Stimulated activated CD8-positive, alpha-beta memory T cell treated with anti-CD3 and anti-CD28 coated beads, Interleukin-12 subunit alpha, Interleukin-12 subunit beta, amount 100 ng/mL, for 1 hour (primary cell): ENCODE measurements at places on chromosomes 11 and 22.

- DNase-seq = no peak
These were observed 171.9 kb downstream of the GRIA4 start for GRCh38 chr11:105781807-105782206.

GRCh38 chr11:10328314-10329098, 23.6 kb downstream of the ADM start:
- DNase-seq = no peak

- no peak for DNase-seq
These were observed 32.1 kb downstream of the ATXN10 start for GRCh38 chr22:45703758-45704157.

DNA sequence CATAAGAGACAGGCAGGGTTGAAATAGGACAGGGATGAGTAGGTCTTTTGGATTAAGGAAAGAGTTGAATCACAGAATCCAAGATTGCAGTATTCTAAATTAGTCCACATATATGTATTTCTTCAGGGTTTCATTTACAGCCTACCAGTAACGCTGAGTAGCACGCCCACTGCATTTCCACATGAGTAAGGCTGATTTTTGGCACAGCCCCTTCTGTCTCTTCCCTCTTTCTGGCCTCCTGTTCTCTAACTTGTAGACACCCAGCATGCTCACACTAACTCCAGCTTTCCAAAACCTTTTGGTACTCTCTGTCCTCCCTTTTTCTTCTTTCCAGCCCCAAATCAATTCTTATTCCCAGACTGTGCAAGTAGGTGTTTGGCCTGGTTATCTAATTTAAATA, 3.7 kb upstream of the SIK2 start:
- DNase-seq = no peak

DNA sequence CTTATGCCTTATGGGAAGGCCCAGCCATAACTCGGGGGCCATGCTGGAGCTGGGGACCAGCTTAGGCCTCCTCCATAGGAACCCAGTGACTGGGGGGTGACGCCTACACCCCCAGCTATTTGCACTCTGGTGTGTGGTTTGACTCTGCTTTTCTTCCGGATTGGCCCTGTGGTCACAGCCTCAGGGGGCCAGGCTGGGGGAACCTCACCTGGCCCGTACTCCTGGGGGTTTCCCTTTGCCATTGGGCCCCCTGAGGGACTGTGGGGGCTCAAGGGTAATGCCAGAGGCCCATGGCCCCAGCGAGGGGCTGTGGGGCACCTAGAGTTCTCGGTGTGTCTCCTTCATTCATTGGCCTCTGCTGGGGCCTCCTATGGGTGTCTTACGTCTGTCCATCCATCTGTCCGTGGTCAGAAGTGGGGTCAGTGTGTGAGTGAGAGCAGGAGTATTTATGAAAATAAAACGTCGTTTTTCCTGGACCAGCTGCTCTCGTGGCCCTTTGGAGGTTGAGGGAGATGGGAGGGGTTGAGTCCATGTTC, 6.3 kb upstream of the SH3BP1 start:
- no peak for DNase-seq

DNA sequence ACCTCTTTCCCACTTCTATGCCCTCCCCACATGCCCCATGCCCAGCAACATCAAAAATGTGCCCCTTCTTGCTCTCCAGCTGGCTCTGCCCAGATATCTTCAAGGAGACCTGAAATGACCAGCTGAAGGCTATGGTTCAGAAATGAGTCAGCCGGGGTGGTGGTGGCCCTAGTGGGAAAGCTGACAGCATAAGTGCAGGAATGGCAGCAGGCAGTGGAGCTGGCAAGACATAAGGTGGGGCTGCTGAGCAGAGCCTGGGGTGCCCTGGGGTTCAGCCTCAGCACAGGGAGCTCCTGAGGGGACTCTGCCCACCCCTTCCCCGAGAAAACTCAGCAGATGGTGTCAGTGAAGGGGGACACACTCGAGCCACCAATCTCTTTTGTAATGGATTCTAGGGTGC, 593.4 kb downstream of the BUD13 start:
- DNase-seq = no peak

DNA sequence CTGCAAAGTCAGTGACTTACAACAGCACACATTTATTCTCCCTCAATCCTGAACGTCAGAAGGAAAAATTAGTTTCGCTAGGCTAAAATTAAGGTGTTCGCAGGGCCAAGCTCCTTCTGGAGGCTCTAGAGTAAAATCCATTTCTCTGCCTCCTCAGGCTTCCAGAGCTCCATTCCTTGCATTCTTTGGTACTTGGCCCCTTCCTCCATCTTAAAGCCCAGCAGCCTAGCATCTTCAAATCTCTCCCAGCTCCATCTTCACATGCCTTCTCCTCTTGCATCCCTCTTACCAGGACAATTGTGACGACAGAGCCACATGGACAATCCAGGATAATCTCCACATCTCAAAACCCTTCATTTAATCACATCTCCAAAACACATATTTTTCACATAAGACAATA, 165.0 kb downstream of the GRIA4 start:
- no peak for DNase-seq
